CD8-positive, alpha-beta T cell (primary cell): ENCODE measurements at places on chromosomes 11 and 22.

DNA sequence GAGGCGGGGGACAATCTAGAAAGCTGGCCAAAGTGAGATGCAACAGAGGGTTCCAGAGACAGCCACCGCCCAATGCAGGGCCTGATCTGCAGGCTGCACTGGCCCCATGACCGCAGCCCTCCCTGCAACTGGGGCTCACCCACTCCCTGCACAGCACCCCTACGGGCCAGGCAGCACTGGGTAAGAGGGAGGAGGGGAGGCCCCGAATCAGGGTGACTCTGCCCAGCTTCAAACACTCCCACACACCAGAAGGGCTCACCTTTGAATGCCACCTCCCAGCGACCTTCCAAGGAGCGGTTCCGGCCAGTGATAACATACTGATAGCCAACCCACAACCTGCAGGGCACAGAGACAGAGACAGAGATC is 59.3 kb downstream of the DGCR2 start:
- no peak for DNase-seq

- no peak for DNase-seq
These were observed 34.7 kb downstream of the USP35 start for GRCh38 chr11:78223320-78223954.

GRCh38 chr11:33195462-33196173 is 34.3 kb upstream of the CSTF3 start:
- no peak for DNase-seq

- no peak for DNase-seq
These were observed 191.6 kb upstream of the CADM1 start for GRCh38 chr11:115695677-115696364.

DNA sequence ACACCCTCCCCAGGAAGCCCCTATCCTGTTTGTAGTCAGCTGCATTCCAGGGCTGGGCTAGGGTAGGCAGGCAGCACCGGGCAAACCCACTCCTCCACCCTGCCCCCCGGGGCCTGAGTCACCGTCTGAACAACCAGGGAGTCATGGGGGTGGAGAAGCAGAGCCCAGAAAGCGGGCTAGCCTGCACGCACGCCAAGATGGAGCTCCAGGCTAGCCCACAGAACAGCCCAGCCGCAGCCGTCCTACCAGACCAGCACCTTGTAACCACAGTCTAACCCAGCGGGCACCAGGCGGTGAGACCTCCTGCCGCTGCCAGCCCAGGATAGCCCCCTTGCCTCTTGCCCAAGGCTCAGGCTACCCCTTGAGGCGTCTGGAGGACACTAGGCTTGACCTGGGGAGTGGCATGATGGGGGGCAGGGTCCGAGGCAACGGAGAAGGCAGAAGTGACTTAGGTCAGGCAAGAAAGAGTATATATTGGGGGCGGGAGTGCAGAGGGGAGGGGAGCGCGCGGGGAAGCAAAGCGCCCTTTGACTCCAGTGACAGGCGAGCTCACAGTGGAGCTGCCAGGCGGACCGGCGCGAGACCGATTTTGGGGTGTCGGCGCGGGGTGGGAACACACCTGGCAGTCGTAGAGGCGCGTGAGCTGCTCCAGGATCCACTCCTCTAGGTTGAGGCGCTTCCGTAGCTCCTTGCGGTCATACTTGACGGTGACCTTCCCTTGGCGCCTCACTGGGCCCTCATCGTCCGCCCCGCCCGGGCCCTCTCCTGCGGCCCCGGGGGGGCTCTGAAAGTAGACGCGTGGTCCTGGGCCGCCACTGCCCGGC is 734 bp downstream of the PPP1R14B start:
- no peak for DNase-seq

- DNase-seq: peak; percentile 2
These were observed 24.2 kb downstream of the KRTAP5-5 start for GRCh38 chr11:1653541-1654387.

DNA sequence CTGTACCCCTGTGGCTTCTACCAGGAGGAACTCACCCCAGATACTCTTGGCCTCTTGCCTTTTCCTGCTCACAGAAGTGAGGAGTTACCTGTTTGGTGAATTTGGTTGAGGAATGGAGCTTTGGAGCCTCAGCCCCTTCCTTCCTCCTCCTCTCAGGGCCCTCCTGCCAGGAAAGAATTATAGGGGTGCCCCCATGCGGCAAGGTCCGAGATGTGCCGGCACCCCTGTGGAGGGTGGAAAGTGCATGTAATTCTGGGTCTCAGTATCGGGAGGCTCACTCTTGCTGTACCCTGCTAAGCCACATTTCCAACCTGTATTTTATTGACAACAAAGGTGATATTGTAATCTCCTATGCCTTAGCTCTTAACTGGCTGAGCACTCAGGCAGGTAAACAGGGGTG is 13.7 kb upstream of the IGSF22 start:
- DNase-seq: no peak

GRCh38 chr11:56783448-56784041 is 35.0 kb upstream of the OR9G4 start:
- DNase-seq: no peak

GRCh38 chr11:115919341-115920091 is 415.3 kb upstream of the CADM1 start:
- DNase-seq: peak; percentile 9

DNA sequence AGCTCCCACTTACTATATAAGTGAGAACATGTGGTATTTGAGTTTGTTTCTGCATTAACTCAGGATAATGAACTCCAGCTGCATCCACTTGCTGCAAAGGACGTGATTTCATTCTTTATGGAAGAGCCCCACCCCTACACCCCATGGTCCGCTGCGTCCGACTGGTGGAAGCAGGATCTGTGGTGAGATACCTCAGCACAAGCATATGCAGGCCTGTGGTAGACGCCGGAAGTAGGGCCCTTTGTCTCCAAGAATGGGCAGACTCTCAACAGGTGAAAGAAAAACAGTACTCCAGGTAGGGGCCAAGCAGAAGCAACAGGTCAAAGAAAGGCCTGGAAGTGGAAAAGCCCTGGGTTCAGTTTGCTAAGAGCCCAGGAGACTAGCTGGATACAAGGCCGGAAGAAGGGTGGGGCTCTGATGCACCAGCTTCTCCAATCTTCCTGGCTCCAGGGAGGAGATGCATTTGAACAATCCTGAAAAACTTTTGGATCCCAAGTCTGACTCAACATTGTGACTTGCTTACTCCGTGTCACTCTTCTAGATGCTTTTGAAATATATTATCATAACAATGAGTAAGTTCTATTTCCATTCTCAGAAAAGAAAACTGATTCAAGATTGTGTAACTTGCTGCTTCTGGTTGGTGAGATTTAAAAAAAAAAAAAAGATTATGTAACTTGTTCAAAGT is 30.4 kb downstream of the NEAT1 start:
- DNase-seq: no peak

GRCh38 chr22:39449708-39450107 is 7.1 kb upstream of the MGAT3 start:
- no peak for DNase-seq

GRCh38 chr11:81874635-81875034 is 859.0 kb downstream of the FAM181B start:
- peak; percentile 60 for DNase-seq
